ENCODE measurements at places on chromosomes 7 and 10.

DNA sequence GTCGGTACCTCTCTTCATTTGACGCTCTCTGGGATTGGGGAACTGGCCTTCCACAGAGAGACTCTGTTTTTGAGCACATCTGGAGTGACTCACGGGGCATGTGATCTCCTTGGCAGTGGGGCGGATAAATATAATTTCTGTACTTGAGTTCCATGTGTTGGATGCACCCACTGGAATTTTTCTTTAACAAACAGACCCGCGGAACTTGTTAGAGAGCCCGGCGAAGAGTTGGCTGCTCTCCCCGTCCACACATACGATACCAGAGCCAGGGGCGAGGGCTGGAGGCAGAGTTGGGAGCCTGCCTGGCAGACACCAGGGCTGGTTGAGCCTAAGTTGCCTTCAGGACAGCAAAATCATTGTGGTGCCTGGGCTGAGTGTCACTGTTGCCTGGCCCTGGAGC is at the start of gene FAM180A:
Gene FAM180A, minus strand, starts transcription at position 44 of the 400 bp plus-strand sequence. CDS start 233 bp downstream, outside the sequence.
- DNase-seq: no peak

GRCh38 chr10:69888882-69889584 is 87.3 kb downstream of the COL13A1 start:
- DNase-seq: no peak

DNA sequence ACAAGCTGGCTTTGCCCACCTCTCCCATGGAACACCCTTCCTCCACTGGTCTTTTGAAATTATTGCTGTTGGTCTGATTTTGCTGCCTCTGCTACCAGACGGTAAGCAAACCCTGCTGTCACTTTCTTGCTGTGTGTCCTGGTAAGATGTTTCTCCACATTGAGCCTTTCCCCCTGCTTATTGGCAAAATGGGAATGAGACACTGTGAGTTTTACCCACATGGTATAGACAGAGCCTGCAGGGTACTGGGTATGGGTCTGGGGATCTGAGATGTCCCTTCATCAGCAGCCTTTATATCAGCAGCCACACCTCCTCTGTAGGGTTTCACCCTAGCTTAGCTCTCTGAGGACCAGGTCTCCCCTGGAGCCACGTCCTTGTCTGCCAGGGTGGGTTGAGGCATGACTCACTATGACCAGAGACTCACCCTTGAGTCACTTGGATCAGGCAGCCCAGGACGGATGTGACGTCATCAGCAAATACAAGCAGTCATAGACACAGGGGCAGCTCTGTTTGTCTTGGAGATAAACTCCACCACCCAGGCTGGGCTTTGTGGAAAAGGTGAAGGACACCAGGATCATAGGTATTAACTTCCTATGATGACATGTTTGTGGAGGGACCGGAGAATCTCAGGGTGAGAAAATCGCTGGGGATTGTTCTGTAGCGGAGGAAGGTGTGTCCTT is 17.9 kb upstream of the BAIAP2L1 start:
- peak; percentile 35 for DNase-seq

DNA sequence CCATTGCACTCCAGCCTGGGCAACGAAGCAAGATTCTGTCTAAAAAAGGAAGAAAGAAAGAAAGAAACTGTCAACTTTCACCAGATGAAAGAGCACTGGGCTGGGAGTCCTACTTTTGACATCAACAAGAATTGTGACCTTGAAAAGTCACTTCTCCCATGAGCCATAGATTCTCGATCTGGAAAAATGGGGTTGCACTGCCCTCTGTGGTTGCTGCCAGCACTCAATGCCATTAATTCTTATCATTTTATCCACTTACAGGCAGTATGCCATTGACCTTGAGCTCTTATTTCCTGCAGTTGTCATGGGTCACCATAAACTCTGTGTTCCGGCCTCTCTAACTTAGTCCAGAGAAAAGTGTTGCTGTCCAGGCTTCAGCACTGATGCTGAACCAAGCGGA is 137.2 kb downstream of the NOC3L start:
- DNase-seq: no peak

DNA sequence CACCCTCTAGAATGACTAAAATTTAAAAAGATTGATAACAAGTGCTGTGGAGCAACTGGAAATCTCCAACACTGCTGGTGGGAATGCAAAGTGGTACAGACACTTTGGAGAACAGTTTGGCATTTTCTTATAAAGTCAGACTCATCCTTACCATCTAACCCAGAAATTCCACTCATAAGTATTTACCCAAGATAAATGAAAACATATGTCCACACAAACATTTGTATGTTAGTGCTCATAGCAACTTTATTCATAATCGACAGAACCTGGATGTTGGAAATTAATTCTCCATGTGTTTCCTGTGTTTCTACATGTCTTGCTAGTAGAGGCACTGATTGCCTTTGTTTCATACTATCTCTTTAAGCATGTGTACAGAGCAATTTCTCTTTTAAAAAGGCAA is 282.4 kb downstream of the AHR start:
- no peak for DNase-seq

DNA sequence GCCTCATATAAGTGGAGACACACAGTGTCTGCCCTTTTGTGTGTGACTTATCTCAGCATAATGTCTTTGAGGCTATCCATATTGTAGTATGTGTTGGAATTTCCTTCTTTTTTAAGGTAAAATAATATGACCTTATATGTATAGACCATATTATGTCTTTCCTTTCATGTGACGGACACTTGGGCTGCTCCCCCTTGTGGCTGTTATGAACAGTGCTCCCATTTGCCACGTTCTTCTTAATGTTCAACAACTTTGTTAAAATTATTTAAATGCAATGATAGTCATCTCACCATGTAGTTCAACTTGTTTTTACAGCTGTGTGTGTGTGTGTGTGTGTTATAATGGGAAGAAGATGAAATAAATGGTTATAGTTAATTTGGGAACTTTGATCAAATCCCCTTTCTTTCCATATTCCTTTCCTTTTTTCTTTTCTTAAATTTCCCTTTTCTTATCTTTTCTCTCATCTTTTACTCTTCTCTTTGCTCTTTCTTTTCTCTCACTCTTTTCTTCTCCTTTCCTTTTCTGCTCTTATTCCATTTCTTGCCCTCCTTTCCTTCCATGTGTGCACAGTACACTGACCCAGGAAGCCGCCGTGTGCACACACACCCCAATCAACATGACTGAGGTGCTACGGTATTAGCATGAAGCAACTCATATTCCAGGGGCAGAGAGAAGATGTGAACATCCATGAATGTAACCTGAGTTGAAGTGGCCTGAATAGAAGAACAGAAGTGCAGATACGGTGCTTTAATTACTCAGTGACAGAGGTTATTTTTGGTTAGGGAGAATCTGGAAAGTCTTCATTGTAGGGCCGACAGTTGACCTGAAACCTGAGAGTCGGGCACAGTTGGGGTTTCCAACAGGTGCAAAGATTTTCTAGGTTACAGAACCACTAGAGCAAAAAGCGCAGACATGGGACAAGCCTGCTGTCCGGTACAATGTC is 596.6 kb downstream of the SDK1 start:
- DNase-seq: peak; percentile 6

GRCh38 chr7:23205577-23205908 is 23.7 kb downstream of the NUP42 start:
- DNase-seq: no peak

DNA sequence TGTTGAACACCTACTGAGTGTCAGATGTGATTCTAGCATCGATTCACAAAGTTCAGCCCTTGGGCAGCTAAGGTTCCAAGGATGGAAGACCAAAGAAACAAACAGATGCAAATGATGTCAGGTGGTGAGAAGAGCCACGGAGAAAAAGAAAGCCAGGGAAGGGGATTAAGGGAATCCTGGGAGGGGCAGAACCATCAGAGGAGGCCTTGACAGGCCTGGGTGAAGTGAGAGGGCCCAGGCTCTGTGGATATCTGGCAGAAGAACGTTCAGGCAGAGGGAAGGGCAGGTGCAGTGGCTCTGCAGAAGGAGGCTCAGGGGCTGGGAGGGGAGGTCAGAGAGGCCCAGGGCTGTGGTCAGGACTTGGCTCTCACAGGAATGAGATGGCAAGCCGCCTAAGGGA is 90.4 kb downstream of the C10orf105 start:
- DNase-seq: no peak

GRCh38 chr10:4453950-4454349 is 372.1 kb upstream of the AKR1E2 start:
- DNase-seq: no peak

DNA sequence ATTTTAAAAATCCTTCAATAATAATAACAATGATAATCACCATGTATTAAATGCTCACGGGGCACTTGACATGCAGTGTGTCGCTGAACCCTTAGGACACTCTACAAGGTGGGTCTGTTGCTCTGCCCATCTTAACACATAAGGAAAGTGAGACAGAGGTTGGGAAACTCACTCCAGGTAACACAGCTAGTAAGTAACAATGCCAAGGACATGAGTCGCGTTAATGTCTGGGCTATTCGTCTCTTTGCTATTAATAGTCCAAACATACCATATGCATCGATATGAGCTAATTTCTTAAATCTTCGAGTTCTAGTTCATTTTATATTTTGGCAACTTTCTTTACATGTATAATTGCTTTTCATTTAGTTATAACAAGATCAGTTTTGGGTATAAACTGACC is 79.5 kb downstream of the BEND7 start:
- DNase-seq: no peak

- DNase-seq: no peak
Measured at GRCh38 chr7:112495156-112495788, 14.5 kb downstream of the LSMEM1 start.

- no peak for DNase-seq
Measured at GRCh38 chr7:127769696-127770400, 117.9 kb downstream of the SND1 start.

DNA sequence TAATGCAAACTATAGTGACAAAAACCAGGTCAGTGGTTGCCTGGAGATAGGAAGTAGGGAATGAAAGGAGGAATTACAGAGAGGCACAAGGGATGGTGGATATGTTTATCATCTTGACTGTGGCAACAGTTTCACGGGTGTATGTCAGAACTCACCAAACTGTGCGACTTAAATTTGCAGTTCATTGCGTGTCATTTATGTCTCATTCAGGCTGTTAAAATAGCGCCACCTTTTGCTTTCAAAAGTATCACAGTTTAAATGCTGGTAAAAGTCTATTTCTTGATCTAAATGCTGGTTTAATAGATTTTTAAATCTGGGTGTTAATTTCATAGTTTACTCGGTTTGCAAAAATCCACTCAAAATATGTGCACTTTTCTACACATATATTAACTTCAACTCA is 51.0 kb downstream of the PTTG1IP2 start:
- no peak for DNase-seq

- no peak for DNase-seq
Measured at GRCh38 chr7:143321734-143322133, 5.8 kb downstream of the CLCN1 start.

DNA sequence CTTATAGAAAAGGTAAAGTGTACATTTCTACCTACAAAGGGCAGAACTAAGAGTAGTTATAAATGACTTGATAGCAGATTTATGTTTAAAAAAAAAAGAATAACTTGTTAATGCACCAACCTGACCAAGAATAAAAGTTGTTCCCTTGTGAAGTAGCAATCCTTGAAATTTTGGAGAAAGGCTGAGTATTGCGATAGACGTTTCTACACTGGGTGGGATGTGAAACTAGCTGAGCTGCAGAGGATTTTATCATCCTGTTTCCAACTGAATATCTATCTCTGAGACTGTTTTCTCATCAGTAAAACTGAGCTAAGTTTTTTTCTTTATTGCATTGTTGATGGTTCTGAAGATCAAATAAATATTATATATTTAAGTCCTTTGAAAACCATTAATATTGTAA is 14.6 kb downstream of the MDFIC start:
- no peak for DNase-seq

GRCh38 chr10:113027574-113028455 is 77.8 kb downstream of the TCF7L2 start:
- no peak for DNase-seq
